Activated CD4-positive, alpha-beta T cell treated with anti-CD3 and anti-CD28 coated beads, Interleukin-2, amount 50 U/mL, for 24 hours (primary cell): ENCODE measurements at places on chromosomes 1 and 21.

GRCh38 chr1:2231532-2232254, 3.6 kb downstream of the SKI start:
- no peak for DNase-seq

GRCh38 chr1:175118375-175119367, 51.0 kb downstream of the TNN start:
- DNase-seq = no peak

GRCh38 chr1:30743584-30744059, 14.0 kb downstream of the LAPTM5 start:
- no peak for DNase-seq

DNA sequence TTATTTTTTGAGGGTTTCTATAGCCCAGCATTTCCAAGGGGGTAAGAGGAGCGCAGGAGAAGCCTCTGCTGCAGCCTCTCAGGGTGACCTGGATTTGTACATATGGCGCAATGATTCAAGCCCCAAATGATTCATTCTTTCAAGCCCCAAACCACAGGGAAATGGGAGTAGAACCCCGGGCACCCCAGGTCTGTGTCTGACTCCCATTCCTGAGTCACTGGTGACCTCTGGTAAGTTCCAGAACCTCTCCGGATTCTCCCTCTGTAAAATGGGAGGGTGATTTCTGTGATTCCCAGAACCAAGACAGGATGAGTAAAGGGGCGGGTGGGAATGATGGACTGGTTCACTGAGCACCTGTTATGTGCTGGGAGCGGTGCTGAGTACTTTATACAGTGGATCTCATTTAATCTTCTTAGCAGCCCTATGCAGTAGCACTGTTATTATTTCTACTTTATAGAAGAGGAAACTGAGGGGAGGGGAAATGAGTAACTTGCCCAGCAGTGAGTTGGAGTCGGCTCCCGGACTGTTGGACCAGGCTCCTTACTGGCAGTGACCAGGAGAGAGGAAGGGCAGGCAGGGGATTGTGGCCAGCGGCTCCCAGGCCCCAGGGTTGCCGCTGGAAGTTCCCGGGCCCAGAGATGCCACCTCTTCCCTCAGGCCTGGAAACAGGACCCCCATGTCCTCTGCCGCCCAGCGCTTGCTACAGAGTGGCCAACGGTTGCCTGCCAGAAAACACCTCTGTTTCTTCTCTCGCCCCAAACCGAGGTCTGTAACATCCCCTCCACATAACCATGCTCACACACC, 20.3 kb upstream of the SLC26A9 start:
- DNase-seq = no peak

- no peak for DNase-seq
These were observed 278.5 kb downstream of the MRPL39 start for GRCh38 chr21:25328736-25329135.

DNA sequence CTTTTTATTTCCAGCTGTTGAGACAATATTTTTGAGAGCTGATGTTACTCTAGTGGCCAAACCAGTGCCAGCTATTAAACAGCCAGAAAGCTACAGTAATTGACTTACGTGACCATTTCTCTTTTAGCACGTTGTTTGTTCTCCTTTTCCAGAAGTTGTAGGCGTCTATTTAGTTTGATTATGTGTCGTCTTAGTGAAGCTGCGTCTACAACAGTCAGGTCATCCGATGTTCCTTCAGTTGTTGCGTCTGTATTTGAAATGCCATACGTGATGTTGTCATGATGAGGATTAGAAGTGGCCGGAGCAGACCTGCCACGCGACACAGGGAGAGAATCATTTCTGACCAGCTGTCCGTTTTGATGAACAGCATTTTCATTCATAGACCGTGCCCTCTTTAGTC, 38.2 kb downstream of the TMEM51 start:
- no peak for DNase-seq

DNA sequence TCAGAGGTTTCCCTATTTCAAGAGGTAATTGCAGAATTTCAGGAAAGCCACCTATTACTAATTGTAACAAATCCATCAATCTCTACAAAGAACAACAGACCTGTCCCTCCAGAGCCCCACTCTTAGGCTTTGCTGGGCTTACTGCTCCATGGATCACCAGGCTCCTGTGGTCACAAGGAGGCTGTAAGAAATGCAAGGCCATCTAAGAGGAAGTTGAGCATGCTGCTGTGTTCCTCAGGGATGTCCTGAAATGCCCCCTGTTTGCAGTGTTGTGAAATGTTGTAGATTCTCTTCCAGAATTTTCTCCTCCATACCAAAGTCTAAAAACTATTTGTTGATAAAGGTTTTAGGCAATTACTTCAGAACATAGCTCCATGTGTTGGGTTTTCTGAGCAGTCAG, 24.4 kb upstream of the DUSP23 start:
- DNase-seq = no peak

GRCh38 chr21:31802331-31802730, 70.4 kb upstream of the SCAF4 start:
- no peak for DNase-seq

- DNase-seq = no peak
These were observed 1.2 kb downstream of the CD160 start for GRCh38 chr1:145720556-145720877.

- no peak for DNase-seq
These were observed 1.5 kb downstream of the PHGDH start for GRCh38 chr1:119713039-119713748.

GRCh38 chr1:24118410-24119242, 6.7 kb upstream of the MYOM3 start:
- DNase-seq = no peak

- no peak for DNase-seq
These were observed 21.1 kb downstream of the C1orf115 start for GRCh38 chr1:220711056-220711809.

GRCh38 chr1:163346326-163346870, 24.6 kb downstream of the NUF2 start:
- no peak for DNase-seq

- no peak for DNase-seq
These were observed 182.6 kb upstream of the KCNK2 start for GRCh38 chr1:214899908-214900460.

DNA sequence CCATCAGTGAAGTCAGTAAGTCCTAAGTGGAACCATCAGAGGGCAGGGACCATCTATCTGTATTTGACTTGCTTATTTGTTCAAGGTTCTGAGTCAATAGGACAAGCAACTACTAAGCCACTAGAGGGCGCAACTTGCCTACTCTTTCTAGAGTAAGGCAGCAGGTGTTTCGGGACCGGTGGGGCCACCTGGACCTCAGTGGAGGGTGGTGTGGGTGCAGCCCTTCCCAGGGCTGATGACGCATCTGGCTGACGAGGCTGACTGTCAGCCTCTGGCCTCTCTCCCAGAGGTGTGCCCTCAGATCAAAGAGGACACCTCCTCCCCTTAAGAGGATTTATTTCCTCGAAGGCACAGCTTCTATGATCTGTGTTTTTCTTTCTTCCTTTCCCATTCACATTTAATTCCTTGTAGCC, 6.6 kb downstream of the CBR3 start:
- peak; percentile 91 for DNase-seq

- DNase-seq = no peak
These were observed 43.2 kb upstream of the ACTRT2 start for GRCh38 chr1:2977886-2978611.

DNA sequence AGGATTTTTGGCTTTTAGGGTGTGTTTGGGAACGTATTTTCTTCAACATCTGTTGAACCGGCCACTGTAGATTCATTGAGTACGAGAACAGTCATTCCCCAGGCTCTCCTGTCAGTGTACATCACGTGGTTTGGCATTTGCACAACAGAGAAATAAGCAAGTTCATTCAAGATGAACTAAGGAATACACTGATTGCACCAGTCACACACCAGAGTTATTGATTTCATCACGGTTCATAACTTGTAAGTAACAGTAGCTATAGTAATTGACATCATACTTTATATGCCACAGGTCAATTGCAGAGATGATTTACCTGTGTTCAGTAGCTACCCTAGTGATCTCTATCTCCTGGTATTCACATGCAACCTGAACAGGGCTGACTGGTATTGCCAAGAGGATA, 90.7 kb upstream of the ETS2 start:
- no peak for DNase-seq

DNA sequence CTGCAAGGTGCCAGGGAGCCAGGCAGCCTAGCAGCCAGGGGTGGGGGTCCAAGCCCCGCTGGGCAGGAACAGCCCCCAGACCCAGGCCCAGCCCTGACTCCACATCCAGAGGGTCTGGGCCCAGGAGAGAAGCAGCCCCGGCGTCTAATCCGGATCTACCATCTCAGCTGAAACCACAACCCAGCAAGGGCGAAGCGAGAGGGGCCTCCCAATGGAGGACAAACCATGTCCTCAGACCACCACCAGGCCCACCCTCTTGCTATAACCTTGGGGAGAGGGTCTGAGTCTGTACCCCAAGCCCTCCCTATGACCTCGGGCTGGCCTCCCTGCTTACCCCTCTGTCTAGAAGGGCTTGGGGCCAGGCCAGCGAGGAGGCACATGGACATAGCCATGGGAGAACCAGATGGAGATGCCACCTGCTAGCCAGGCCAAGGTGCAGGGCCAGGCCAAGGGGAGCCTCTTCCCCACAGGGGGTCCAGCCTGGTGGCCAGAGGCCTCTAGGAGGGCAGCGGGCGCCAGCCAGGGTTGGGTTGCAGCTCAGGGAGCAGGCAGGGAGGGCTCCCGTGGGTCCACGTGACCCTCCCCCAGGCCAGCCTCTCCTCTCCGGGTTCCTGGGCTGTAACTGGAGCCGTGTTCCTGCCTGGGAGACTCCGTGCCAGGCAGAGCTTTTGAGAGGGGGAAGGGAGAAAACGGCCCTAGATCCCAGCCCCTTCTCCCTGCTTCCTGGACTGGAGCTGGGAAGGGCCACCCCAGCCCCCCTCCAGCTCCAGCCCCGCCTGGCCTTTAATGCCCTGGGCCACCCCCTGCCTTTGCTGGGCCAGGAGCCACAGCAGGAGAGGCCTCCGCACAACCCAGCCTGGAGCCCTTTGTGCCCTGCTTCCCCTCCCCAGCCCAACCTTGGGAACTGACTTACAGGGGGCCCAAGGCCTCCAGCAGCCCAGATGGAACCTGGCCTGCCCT, 2.5 kb downstream of the WNT9A start:
- no peak for DNase-seq

- DNase-seq = no peak
These were observed 57.3 kb upstream of the CSF3R start for GRCh38 chr1:36540056-36540455.

- no peak for DNase-seq
These were observed 15.8 kb downstream of the TP73 start for GRCh38 chr1:3668148-3668547.

DNA sequence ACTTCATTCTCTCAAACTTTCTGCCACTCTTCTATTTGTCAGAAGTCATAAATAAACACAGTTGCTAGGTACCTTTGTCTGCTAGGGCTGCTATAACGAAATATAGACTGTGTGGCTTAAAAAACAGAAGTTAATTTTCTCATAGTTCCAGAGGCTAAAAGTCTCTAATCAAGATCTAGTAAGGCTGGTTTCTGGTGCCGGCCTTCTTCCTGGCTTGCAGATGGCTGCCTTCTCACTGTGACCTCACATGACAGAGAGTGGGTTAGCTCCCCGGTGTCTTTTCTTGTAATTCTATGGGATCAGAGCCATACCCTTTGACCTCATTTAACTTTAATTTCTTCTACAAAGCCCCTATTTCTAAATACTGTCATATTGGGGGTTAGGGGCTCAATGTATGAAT, 5.9 kb downstream of the PDC start:
- no peak for DNase-seq

- no peak for DNase-seq
These were observed 69.5 kb downstream of the GDAP2 start for GRCh38 chr1:117859901-117860300.

DNA sequence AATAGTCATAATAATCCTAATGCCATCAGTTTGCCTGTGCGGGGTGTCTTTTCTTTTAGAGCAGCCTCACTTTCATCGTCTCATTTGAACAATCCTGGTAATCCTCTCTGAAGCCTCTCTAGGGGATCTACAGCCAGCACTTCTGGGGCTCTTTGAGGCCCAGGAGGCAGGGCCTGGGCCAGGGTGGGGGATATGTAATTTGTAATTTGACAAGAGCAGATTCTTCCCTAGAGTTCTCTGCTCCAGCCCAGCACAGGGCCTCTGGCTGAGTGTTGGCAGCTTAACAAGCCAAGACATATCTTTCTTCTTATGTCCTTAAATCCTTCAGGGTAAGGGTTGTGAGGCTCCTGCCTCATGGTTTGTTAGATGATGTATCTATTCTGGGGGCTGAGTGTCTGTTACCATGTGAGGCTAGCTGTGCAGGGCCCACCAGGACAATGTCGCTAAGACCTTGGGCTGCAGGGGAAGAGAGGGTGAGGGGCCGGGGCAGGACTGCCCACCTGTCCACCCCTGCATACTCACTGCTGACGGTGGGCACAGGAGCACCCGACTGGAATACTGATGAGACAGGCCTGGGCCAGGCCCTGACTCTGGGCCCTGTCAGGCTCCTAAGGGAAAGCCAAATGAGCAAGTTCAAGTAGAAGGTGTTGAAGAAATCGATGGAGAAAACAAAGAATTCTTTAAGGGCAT, 45.3 kb upstream of the PARP1 start:
- DNase-seq = no peak

GRCh38 chr1:236222632-236223031, 59.1 kb downstream of the ERO1B start:
- DNase-seq = no peak

DNA sequence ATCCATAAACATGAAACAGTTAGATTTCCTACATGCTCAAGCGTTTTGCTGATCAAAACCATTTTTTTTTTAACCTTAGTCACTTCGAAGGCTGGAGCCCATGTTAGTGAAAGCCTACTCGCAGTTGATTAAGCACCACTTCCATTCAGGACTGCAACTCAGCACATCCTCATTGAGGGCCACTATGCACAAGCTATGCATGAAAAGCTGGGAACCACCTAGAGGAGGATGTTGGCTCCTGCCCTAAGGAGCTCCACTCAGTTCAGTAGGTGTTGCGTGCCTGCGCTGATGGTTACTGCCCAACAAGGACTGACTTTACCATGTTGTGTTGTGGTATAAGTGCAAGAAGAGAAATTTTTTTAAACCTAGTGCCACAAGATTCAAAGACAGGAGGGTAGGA, 181.4 kb upstream of the L1TD1 start:
- no peak for DNase-seq

DNA sequence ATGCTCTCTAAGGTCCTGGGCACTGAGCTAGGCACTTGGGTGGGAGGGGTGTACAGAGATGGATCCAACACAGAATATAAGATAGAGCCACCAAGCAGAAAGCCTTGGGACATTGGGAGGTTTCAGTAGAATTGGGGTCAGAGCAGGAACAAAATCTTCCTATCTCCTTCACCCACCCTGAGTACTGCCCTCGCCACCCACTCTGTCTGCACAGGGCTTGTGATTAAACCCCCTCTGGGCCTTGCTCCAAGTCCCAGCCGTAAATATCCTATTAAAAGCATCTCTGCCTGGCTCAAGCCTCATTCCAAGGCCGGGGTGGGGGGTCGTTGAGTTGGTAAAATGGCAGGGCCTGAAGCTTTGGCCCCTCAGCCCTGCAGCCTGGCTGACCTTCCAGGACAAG, 166.7 kb downstream of the GRIK3 start:
- no peak for DNase-seq

- no peak for DNase-seq
These were observed 3.4 kb downstream of the FAM43B start for GRCh38 chr1:20555758-20556120.

GRCh38 chr1:28354121-28354520, 15.4 kb upstream of the PHACTR4 start:
- no peak for DNase-seq
